ENCODE measurements at places on chromosomes 3 and 15. TPM values are rescaled to one million over a fixed set of nuclear protein-coding genes. Genes with fewer than 3 reads are reported as not detected.

DNA sequence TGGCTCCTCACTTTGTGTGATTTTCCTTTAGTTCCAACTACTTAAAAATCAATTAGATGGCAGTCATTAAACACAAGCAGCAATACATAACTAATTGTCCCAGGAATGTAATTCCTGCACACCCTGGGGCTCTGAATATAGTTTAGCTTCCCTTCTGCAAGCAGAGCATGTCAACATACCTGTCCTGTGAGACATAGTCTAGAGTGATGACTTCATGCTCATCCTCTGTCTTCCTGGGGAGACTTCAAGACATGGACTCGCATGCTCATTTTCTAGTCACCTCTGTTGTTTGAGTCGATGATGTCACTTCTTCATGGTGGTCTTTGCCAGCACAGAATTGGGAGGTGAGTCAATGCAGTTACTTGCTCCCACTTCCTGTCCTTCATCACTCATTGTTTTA, 15.7 kb downstream of the C3orf52 start:
- DNase-seq, result no peak

DNA sequence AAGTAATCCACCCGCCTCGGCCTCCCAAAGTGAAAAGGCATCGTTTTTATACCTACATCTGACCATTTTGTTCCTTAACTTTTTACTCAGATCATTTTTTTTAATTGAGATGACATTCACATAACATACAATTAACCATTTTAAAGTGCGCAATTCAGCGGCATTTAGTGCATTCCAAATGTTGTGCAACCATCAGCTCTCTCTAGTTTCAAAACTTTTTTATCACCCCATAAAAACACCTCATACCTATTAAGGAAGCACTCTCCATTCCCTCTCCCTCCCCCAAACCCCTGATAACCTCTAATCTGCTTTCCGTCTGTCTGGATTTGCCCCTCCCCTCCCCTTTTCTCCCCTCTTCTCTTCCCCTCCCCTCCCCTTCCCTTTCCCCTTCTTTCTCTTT, 310.1 kb downstream of the UACA start:
- DNase-seq, result no peak

DNA sequence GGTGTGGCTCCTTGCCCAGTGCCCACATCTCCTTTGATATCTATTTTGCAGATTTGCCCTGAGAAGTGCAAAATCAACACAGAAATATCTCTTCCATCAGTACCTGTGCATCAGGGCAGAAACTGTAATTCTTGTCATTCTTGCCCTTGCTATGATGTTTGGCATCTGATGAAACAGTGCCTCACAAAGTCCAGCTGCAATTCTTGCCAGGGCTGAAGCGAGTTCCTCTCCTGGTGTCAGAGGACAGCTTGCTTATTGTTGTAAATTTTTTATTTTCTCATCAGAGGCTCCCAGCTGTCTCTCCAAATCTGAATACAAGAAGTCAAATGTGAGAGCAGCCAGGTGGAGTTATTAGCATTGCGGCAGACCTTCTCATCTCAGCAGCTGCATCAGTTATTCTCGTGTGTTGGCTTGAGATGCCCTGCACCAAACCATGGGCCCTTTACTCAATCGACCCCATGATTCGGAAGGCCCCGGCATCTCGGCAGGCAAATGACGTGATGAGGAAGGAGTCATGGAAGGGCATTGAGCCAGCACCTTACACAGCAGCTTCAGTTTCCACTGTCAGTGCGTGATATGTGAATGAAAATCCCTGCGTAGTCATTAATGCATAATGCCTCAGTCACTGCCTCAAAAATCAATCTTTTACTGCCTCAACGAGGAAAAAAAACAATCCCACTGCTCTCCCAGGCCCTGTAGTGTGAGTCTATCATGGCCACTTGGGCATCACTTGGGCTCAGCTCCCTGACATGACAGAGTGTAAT, 93.4 kb downstream of the CCNL1 start:
- peak; percentile 81 for DNase-seq

GRCh38 chr3:42151596-42152168, 60.5 kb downstream of the TRAK1 start:
- DNase-seq, result no peak

GRCh38 chr3:113253702-113254101, 42.3 kb downstream of the BOC start:
- DNase-seq, result no peak

DNA sequence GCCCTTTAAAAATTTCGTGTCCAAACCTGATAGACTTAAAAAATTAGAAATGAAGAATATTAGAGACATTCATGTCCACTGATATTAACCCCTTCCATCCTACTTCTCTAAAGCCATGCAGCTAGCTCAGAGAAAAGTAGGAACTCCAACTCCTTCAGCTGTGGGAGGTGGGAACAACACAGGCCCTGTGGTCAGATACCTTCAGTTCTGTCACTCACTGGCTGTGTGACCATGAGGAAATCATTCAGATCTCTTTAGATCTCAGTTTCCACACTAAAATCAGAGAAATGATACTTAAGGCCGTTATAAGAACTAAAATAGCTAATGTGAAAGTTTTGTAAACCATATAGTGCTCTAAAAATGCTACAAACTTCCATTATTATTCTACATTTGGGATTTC, 209.8 kb downstream of the TNIK start:
- DNase-seq, result no peak

DNA sequence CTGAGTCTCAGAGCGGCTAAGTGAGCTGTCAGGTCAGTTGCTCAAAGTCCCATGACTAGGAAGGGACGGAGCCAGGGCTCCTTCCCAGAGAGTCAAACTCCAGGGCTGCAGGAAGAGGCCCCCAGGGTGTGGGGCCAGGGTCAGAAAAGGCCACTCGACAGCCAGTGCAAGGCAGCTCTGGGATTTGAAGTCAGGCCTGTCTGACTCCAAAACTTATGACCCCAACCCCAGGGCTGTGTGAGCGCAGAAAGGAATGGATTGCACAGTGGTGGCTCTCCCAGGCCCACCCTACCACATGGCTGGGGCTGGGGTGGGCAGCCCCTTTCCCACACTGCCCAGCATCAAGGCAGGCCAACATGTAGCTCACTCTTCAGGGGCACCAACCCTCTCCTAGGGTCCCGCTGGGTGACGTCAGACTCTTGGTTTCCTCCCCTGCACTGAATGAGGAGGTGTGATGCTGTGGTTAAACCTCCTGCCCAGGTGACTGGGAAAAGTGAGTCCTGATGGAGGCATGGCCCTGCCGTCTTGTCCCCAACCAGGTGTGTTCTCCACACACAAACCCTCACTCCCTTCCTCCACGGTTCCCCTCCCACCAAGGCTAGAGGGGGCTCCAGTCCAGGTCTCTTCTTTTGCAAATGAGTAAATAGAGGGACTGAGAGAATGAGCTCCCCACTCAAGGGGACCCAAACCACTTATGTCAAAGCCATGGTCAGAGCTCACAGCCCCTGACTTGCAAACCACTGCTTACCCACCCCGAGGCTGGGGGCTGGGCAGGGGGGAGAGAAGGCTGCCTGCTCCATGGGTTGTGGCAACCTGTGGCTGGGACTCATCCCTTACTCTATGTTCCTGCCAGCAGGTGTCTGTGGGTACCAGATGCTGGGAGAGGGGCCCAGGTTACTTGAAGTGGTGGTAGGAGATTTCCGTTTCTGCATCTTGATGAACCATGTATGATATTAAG, 23.8 kb upstream of the CORO2B start:
- DNase-seq, result no peak

RETNLB gene
- not detected for total RNA-seq
